Myometrial cell (primary cell): ENCODE measurements at places on chromosomes 11 and 22. TPM values are rescaled to one million over a fixed set of nuclear protein-coding genes. Genes with fewer than 3 reads are reported as not detected.

Gene OR8B12
- total RNA-seq: not detected in 2 replicates

Gene FAM83F
- total RNA-seq: not detected in 2 replicates

Gene ABTB2
- 1.8 and 4.6 TPM in 2 replicates for total RNA-seq

Gene CDKN1C
- 40.8 and 43.8 TPM in 2 replicates for total RNA-seq

Gene NPAS4
- not detected in 2 replicates for total RNA-seq

Gene ISX
- total RNA-seq: not detected in 2 replicates
